NCI-H1105 treated with DMSO at 0.1 percent for 48 hours (cell line): ENCODE measurements at places on chromosomes 5 and 9.

DNA sequence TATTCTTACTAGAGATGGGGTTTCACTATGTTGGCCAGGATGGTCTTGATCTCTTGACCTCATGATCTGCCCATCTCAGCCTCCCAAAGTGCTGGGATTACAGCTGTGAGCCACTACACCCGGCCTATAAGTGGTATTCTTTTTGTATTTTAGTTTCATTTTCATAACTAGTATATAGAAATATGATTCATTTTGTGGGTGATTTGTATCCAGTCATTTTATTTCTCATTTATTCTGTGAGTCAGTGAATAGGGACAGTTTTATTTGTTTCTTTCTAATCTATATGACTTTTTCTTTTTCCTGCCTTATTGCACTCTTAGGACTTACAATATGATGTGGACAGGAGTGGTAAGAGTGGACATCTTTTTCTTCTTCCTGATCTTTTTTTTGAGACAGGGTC, 112.9 kb downstream of the AOPEP start:
- DNase-seq = no peak

GRCh38 chr5:39432696-39433530, 8.1 kb upstream of the DAB2 start:
- no peak for DNase-seq

GRCh38 chr5:170536525-170536924, 32.7 kb downstream of the KCNIP1 start:
- no peak for DNase-seq

- no peak for DNase-seq
These were observed 814 bp downstream of the KIF12 start for GRCh38 chr9:114098021-114098935.

- no peak for DNase-seq
These were observed 716.5 kb downstream of the MTRR start for GRCh38 chr5:8585230-8586018.

- DNase-seq = no peak
These were observed 106.5 kb downstream of the NFIB start for GRCh38 chr9:14207352-14207995.

DNA sequence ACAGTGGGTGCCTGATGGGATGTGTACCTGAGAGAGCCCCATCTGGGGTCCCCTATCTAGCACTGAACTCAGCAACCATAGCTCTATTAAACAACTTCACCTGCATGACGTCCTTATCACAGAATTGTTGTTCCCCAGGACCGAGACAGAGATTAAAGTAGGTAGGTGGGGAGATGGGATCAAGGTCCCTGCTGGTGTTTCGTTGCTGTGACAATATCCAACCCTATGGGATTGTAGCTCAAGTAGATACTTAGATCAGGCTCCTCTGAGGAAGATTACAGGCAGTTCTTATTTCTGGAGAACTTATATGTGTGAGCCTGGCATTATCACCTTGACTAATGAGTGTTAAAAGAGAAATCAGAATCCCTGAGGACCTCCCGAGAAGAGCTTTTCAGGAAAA, 84.9 kb downstream of the SLC28A3 start:
- DNase-seq = no peak

- no peak for DNase-seq
These were observed 226.5 kb downstream of the GABBR2 start for GRCh38 chr9:98482226-98482625.
